ENCODE measurements at places on chromosomes 1 and 21.
A peak's percentile ranks its signal among the peaks of the same experiment; 100 is the strongest.

- peak; percentile 26 for DNase-seq
Measured at GRCh38 chr1:206544562-206545257, 37.4 kb downstream of the RASSF5 start.

DNA sequence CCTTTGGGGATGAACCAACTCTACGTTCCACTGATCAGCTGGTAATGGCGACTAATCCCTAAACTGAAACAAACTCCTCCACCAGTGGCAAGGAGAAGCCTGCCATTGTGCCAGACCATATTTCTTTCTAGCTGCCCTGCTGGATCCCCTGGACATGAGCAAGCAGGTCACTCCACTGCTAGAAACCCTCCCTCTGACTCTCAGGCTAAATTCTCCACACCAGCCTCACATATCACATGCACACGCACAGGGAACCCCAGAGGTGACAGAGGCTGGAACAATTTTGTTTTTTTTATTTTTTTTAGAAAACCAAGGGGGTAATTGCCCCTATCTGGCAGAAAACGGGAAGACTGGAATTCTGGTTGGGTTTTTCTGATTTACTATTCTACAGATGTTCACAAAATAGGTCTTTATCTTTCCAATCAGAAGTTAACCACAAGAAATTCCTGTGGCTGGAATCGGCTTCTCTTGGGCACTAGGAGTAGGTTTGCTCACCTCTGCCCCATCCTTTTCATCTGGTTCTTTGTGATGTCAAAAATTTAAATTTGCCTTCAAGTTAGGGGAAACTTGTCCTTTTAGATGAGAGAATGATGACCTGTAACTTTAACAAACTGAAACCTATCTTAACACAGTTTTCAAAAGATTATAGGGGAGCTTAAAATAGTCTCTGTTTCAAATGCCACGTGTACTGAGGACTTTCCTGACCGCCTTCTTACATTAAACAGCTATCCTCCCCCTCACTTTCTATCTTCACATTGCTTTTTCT lies 258.1 kb downstream of the SDCCAG8 start:
- DNase-seq: no peak

DNA sequence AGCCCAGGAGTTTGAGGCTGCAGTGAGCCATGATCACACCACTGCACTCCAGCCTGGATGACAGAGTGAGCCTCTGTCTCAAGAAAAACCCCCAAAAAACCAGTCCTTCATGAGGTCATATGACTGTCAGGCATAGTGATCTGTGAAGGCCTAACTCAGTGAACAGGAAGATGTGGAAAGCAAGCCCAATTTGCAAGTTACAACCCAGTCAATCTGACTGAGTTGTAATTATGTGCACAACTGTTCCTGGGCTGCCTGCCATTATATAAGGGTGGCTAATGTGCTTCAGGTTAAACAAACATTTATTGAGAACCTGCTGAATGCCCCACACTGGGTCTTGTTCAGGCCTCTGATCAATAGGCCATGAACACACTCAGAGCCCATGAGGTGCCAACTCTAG lies 38.2 kb upstream of the KIRREL1 start:
- DNase-seq: no peak

GRCh38 chr1:26826261-26827105 lies at the start of gene ZDHHC18:
Gene ZDHHC18 (plus strand): TSS chr1:26826688. CDS start chr1:26826805, 117 bp downstream.
- no peak for DNase-seq

- DNase-seq: no peak
Measured at GRCh38 chr21:29406385-29406784, 107.7 kb downstream of the BACH1 start.

GRCh38 chr1:23452011-23452411 lies 27.5 kb upstream of the TCEA3 start:
- DNase-seq: no peak

GRCh38 chr1:170807432-170807831 lies 127.9 kb upstream of the MROH9 start:
- no peak for DNase-seq

GRCh38 chr1:62722796-62723195 lies 34.6 kb upstream of the DOCK7 start:
- no peak for DNase-seq

DNA sequence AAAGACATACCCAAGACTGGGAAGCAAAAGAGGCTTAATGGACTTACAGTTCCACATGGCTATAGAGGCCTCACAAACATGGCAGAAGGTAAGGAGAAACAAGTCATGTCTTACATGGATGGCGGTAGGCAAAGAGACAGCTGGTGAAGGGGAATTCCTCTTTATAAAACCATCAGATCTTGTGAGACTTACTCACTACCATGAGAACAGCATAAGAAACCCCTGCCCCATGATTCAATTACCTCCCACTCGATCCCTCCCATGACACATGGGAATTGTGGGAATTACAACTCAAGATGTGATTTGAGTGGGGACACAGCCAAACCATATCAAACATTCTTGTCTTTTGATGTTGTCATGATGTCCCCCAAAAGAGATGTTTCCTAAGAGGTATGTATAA lies 103.3 kb downstream of the DUSP10 start:
- DNase-seq: no peak

GRCh38 chr1:33133478-33134105 lies 48.3 kb downstream of the TRIM62 start:
- DNase-seq: peak; percentile 63

DNA sequence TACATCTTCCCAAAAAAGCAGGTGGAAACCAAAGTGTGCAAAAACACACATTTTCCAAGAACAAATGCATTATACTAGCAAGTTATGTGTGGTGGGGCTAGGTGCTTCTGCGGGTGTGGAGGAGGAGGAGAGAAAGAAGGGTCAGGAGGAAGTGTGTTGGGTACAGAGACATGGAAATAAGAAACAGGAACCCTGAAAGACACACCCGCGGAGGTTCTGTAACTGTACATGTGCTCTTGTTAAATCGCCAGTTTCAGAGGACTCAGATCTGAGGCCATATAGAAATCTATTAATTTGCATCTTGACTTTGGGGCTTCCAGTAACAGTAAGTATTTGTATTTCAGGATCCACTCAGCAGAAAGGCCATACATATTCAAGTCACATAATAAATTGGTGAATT lies 30.9 kb downstream of the ERG start:
- DNase-seq: no peak

- no peak for DNase-seq
Measured at GRCh38 chr1:183180634-183181056, 5.4 kb upstream of the LAMC2 start.

DNA sequence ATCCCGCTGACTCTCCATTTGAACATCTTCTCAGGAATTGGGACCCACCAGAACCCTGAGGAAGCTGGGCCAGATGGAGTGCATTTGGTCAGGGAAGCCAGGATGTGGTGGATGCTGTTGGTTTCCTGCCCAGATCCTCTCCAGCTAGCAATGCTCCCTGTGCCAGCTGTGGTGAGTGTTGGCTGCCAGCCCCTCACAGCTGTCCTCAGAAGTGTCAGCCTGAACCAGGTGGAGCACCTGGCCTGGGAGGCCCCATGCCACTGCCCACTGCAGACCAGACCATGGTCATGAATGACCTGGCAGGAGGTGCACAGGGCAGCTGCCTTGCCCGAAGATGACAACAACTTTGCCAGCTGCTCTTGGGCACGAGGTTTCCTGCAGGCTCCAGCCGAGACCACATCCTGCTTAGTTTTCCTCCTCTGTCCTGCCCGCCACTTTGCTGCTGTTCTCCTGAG lies 54.4 kb downstream of the PRSS38 start:
- no peak for DNase-seq

GRCh38 chr1:57158604-57158998 lies 192.8 kb upstream of the C8B start:
- no peak for DNase-seq

DNA sequence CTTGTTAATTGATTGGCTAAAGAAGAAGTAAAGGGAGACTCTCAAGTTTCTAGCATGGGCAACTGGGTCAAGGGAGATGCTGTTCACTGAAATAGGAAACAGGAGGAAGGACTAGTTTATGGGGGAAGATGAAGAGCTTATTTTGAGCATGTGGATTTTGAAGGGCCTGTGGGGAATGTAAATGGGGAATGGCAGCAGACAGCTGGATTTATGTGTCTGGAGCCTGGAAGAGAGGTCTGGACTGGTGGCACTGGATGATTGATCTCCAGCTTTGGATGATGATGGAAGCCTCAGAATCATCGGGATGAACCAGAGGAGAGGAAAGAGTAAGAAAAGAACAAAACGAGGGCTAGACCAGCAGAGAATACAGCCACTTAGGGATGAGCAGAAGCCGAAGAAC lies 54.9 kb upstream of the ENAH start:
- no peak for DNase-seq

DNA sequence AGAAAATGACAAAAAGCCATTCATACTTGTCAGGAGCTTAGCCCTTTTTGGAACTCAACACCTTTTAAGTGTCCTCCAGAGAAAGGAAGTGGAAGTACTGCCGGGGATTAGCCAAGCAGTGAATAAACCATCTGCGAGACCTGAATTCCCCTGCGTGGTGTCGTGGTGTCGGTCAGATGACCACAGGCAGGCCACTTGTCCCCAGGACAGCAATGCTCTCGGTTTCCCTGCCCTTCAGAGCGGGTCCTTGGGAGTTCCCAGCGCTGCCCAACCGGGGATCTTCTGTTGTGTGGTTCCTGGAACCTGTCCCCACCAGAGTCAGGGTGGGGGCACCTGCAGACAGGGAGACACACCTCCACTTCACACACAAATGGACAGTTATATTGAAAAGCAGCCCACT lies 9.2 kb downstream of the GPR157 start:
- DNase-seq: no peak

DNA sequence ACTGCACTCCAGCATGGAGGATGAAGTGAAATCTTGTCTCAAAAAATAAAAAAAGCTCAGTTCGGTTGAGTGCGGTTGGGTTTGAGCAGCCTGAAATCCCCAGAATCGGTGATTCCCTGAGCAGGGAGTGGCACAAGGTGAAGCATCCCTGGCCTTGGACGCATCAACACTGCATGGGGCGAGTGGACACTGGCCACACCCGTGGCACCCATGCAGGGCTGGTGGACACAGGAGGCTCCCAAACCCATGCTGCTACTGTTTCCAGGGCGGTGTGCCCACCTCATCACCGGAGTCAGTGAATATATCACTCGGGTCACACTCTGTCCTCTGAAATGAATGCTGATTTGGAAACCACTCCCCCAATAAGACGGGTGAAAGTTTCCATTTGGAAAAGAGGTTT lies 53.4 kb upstream of the ACTRT2 start:
- no peak for DNase-seq
